HepG2 (cell line): ENCODE measurements at places on chromosomes 3 and 15. TPM values are rescaled to one million over a fixed set of nuclear protein-coding genes. Genes with fewer than 3 reads are reported as not detected.

Gene EFHB
- 0.15 TPM in 1 of 2 replicates, not detected in the other for total RNA-seq

Gene PPP1R14D
- total RNA-seq = 0.49 and 0.53 TPM in 2 replicates

Gene PXYLP1
- total RNA-seq = 6.4 and 8.1 TPM in 2 replicates

Gene KNSTRN
- 62.3 and 82.1 TPM in 2 replicates for total RNA-seq

Gene PLSCR2
- not detected in 2 replicates for total RNA-seq

- no peaks in the 10 kb centered on the region for H3K36me3 ChIP-seq
- H3K27me3 ChIP-seq = no peaks in the 10 kb centered on the region
- H3K4me3 ChIP-seq = no peak overlapping the region
- no peak for DNase-seq
Measured at GRCh38 chr3:55198554-55198953, 270.7 kb upstream of the LRTM1 start.

GRCh38 chr3:193996641-193997089 is 139.3 kb upstream of the HES1 start:
- peaks cover 21% of the 10 kb centered on the region; the same call in 2 of the 3 replicates for H3K27me3 ChIP-seq
- H3K36me3 ChIP-seq = no peaks in the 10 kb centered on the region
- H3K27ac ChIP-seq = no peak overlapping the region

GRCh38 chr3:68139897-68140296 is 485.5 kb upstream of the SUCLG2 start:
- no peak for DNase-seq
- H3K4me1 ChIP-seq = no peaks in the 10 kb centered on the region
- no peaks in the 10 kb centered on the region for H3K36me3 ChIP-seq
- H3K27ac ChIP-seq = no peak overlapping the region
- no peaks in the 10 kb centered on the region for H3K27me3 ChIP-seq
- H3K4me3 ChIP-seq = no peak overlapping the region

DNA sequence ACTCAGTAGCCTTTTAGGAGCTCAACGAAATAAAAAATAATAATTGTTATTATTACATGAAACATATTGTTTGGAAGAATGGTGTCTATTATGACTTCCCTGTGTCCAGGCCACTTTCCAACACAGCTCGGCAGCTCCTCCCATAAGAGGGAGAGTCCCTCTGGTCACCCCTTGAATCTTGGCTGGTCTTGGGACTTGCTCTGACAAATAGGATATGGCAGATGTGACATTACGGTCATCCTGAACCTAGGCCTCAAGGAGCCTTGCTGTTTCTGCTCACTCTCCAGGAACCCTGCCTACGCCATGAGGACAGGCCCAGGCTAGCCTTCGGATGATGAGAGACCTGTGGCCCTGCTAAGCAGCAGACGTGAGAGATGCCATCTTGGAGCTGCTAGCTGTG is 71.8 kb downstream of the OXNAD1 start:
- H3K27ac ChIP-seq = no peak overlapping the region
- no peak overlapping the region for H3K4me3 ChIP-seq
- H3K27me3 ChIP-seq = no peaks in the 10 kb centered on the region
- H3K36me3 ChIP-seq = peaks cover 2% of the 10 kb centered on the region
- no peak for DNase-seq
- peaks cover 25% of the 10 kb centered on the region for H3K4me1 ChIP-seq

DNA sequence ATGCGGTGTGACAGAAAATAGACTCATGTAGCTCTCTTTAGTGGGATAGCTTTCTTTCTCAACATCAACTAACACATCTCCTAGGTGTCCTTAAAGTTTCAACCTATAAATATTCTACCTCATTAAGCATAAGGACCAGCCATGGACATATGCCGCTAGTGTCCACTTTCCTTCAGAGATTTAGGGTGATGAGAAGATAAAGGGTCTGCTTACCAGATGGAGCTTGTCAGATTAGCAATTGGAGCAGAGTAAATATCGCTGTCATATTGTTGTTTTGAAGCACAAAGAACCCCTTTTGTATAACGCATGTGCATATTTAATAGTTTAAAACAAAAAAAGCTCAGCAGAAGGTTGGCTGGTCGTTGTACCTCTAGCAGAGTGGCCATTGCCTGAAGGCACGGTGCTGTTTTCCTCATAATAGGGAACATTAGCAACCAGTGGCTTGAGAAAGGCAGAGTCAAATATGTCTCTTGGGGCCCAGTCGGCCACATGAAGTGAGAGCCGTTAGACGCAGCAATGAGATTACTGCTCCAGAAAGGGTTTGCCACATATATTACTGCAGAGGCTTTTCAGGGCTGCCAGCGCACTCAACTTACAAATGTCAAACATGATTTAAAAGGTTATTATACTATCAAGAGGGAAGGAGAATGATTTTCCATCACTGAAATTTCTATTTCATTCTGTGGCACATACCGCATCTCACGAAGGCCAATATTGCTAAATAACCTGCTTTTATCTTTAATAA is 264.2 kb downstream of the ROBO2 start:
- no peak for DNase-seq
- no peaks in the 10 kb centered on the region for H3K36me3 ChIP-seq
- no peak overlapping the region for H3K27ac ChIP-seq
- no peaks in the 10 kb centered on the region for H3K4me1 ChIP-seq
- no peaks in the 10 kb centered on the region for H3K27me3 ChIP-seq

- no peaks in the 10 kb centered on the region for H3K36me3 ChIP-seq
- no peak within 1 kb of the TSS for H3K27ac ChIP-seq
- H3K4me1 ChIP-seq = no peaks in the 10 kb centered on the region
- H3K27me3 ChIP-seq = no peaks in the 10 kb centered on the region; the same call in none of the 2 replicates
- H3K4me3 ChIP-seq = no peak within 1 kb of the TSS
Measured at GRCh38 chr3:134650431-134651346, at the start of gene KY. Gene KY, minus strand, starts transcription at chr3:134651022. Its CDS starts 62 bp downstream, at chr3:134650960.

- H3K36me3 ChIP-seq = no peaks in the 10 kb centered on the region
- no peaks in the 10 kb centered on the region for H3K4me1 ChIP-seq
- DNase-seq = no peak
Measured at GRCh38 chr3:145951441-145951840, 209.5 kb downstream of the PLOD2 start.

GRCh38 chr15:67836477-67836876 is 3.4 kb downstream of the RNU6-1 start:
- H3K36me3 ChIP-seq = no peaks in the 10 kb centered on the region
- H3K4me3 ChIP-seq = peak overlapping the region; percentile 44; the same call in 1 of the 2 replicates
- DNase-seq = no peak
- H3K4me1 ChIP-seq = peaks cover 58% of the 10 kb centered on the region
- no peak overlapping the region for H3K27ac ChIP-seq
- H3K27me3 ChIP-seq = peaks cover 3% of the 10 kb centered on the region

DNA sequence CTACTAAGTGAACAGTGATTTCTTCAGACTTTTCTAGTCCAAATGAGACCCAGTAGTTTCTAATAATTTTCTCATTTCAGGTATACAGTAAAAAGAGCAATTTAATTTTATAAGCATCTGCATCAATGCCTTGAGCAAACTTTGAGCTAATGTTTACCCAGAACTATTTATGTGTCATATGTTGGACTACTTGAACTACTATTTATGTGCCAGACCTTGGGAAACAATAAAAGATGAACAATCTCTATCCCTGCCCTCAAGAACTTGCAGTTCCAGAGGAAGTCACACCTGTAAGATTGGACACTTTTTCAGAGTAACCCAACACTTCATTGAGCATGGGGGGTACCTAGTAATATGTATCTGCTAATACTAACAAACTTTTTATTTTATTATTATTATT is 2.3 kb upstream of the UBE3A start:
- peaks cover 12% of the 10 kb centered on the region for H3K4me1 ChIP-seq
- no peaks in the 10 kb centered on the region for H3K36me3 ChIP-seq
- DNase-seq = no peak
- no peak overlapping the region for H3K4me3 ChIP-seq
- no peaks in the 10 kb centered on the region for H3K27me3 ChIP-seq
